ENCODE measurements at places on chromosomes 5 and 9. TPM values are rescaled to one million over a fixed set of nuclear protein-coding genes. Genes with fewer than 3 reads are reported as not detected.
A peak's percentile ranks its signal among the peaks of the same experiment; 100 is the strongest.

Gene CERT1
- 60.8 TPM for total RNA-seq

Gene TRIM41
- total RNA-seq = 34.1 TPM

GRCh38 chr5:16450163-16450562 lies 15.4 kb downstream of the ZNF622 start:
- DNase-seq = no peak

- DNase-seq = no peak
Measured at GRCh38 chr5:143182901-143183820, 220.3 kb downstream of the NR3C1 start.

DNA sequence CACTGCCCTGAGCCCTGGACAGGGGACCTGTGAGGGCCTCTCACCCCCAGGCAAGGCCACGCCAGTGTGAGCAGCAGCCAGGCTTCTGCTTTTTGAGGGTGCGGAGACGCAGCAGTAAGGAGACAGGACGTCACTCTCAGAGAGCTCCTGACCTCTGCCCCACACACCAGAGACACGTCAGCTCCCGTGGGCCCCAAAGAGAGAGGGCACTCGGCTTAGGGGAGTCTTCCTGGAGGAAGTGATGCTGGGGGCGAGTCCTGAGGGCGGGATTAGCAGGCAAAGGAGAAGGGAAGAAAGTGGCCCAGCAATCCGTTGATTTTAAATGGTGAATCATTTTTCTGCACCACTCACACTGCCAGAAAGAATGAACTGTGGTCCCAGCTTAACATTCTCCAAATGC lies 24.0 kb upstream of the SLC9A3 start:
- DNase-seq = peak; percentile 74

DNA sequence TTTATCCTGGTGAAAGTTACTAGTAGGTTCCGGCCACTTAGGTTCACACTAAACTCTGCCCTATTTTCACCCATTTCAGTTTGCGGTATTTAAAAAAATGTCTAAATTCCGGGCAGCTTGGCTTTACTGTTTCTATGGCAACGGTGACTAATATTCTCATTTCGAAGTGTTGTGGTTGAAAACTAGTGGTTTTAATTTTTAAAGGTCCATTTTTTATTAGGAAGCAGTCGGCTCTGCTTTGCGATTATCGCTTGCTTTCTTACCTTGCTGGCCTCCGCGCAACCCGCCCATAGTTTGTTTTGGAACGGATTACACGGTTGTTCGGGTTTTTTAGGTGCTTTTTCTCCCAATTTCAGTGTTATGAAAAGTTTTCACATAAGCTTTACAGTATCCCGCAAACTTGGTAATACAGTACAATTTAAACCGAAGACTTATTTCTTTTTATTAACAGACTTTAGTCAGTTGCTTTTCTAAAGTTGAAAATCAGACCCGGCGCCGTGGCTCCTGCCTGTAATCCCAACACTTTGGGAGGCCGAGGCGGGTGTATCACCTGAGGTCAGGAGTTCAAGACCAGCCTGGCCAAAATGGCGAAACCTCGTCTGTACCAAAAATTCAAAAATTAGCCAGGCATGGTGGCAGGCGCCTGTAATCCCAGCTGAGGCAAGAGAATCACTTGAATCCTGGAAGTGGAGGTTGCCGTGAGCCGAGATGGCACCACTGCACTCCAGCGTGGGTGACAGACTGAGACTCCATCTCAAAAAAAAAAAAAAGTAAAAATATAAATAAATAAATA lies 1.6 kb downstream of the KDM4C start:
- DNase-seq = no peak
